Activated CD4-positive, CD25-positive, alpha-beta regulatory T cell treated with anti-CD3 and anti-CD28 coated beads, Interleukin-2, amount 50 U/mL, for 72 hours (primary cell): ENCODE measurements at places on chromosomes 1 and 21.
A peak's percentile ranks its signal among the peaks of the same experiment; 100 is the strongest.

DNA sequence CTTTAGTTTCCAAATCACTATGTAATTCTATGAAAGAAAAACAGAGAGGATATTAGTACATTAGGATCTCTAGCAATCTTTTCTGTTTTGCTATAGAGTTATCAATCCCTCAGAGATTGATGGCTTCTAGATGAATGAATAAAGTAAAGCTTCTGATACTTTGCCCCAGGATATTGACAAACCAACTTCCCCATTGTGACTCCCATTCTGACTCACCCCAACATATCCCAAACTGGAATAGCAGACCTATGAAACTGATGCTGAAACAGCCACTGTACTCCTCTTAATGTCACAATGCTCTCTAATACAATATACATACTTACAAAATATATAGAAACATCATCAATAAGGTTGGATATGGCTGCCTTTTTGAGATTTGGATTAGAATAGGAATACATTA is 442.1 kb upstream of the NR5A2 start:
- no peak for DNase-seq

- no peak for DNase-seq
These were observed 147.2 kb upstream of the SGIP1 start for GRCh38 chr1:66386712-66387111.

GRCh38 chr1:34470401-34470800 is 284.4 kb upstream of the GJB5 start:
- no peak for DNase-seq

GRCh38 chr1:111140680-111140967 is 601 bp downstream of the CEPT1 start:
- no peak for DNase-seq

GRCh38 chr21:44893948-44894656 is 20.6 kb upstream of the PTTG1IP start:
- DNase-seq: no peak

DNA sequence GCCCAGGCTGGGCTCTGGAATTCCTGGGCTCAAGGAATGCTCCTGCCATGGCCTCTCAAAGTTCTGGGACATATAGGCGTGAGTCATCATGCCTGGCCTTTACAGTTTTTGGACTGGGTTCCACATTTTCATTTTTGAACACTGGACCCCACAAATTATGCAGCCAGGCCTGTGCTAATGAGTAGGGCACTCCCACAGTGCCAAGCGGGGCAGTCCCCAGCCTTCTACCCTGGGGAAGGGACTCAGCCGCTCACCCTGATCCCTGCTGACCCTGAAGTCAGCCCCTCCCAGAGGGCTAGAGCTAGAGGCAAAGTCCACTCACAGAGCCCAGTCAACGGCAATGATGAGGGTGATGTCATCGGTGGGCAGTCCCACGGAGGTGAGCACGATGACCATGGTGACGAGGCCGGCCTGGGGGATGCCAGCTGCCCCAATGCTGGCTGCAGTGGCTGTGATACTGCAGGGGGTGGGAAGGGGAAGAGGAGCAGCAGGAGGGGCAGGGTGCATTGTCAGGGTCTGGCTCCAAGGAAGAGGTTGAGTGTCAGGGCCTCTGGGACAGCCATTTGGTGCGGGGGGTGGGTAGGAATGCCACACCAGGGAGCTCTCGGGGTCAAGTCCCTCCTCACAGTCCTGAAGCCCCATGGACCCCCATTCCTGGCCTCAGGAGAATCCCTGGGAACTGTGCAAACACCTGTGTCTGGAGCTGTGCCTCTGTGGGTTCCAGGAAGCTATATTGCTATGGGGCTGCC is 27.6 kb downstream of the PODN start:
- no peak for DNase-seq

- DNase-seq: no peak
These were observed 75.3 kb downstream of the C1orf21 start for GRCh38 chr1:184462155-184462554.

GRCh38 chr1:71252900-71253299 is 172.1 kb upstream of the ZRANB2 start:
- no peak for DNase-seq

DNA sequence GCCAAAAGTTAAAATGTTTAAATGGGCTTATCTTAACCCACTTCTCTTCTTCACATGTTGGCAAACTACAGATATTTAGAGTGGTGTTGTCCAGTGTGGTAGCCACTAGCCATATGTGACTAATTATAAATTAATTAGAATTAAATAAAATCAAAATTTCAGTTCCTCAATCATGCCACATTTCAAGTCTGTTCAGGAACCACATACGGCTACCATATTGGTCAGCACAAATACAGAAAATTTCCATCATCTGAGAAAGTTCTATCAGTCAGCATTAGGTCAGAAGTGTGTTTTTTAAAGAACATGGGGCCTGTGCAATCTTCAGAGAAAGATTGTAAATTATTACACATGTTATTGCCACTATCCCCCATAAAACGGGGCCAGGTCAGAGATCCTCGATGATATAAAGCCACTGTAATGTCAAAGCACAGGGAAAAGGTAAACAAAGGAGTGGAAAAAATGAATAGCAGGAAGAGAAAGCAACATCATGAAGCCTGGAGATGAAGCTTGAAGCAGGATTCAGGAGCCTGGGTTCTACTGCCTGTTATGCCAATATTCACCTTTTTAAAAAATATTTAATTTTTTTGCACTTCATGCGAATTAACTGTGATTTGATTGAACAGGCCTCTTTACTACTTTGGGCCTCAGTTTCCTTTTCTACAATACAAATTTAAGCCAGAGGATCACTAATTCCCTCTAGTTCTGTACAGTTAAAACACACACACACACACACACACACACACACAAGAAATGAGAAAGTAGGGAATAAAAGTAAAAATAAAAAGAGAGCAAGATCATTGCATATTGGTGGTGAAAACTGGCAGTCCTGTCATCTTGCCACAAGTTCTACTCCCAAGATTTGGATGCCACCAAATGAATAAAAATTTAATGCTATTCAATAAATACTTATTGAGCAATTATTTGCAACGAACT is 2.3 kb downstream of the RSBN1 start:
- DNase-seq: no peak

GRCh38 chr1:182766881-182767645 is 22.5 kb upstream of the NPL start:
- DNase-seq: no peak

DNA sequence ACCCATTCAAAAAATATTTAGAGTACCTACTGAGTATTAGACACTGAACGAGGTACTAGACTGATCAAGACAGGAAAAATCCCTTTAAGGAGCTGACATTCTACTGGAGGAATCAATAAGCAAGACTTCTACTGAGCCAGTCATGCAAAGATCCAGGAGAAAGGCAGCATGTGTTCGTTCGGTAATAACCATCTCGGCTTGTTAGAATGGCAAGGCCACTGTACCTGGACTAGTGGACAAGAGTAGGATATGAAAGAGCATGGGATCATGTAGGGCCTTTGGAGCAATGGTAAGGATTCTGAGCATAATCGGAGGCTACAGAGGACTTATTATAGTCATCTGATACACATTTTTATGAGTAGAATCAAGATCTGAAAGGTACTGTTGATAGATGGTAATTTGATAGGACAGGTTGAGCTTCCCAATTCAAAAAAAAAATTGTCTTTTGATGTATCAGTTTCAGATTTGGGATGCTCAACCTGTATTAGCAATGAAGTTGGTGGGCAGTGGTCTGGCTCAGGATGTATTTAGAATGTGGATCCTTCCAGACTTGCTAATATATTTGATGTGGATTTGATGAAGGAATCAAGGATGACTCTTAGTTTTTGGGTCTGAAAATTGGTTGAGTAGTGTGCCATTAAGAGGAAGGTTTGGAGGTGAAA is 2.3 kb downstream of the COX20 start:
- no peak for DNase-seq

GRCh38 chr1:208951908-208952307 is 631.6 kb upstream of the CAMK1G start:
- DNase-seq: no peak

DNA sequence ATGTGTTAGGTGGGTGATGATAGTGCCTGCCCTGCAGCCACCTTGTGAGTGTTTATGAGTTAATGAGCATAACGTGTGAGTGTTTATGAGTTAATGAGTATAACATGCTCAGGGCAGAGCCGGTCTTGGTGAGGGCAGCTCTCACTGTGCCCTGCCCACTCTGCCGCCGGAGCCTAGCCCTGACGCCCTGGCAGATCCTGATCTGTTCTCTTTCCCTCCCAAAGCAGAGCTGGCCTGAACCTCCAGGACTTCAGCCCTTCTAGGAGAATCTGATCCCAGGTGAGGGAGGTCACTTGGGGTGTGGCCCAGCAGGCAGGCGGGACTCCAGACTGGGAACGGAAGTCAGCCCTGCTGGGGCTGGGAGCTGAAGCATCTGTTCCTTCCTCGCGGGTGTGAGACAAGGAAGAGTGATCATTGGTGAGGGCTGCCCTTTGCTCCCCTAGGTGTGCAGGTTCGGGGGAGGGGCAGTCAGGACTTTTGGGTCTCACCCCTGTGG is 5.7 kb downstream of the FBLIM1 start:
- DNase-seq: no peak

- no peak for DNase-seq
These were observed 2217.1 kb downstream of the NCAM2 start for GRCh38 chr21:23215261-23215660.

DNA sequence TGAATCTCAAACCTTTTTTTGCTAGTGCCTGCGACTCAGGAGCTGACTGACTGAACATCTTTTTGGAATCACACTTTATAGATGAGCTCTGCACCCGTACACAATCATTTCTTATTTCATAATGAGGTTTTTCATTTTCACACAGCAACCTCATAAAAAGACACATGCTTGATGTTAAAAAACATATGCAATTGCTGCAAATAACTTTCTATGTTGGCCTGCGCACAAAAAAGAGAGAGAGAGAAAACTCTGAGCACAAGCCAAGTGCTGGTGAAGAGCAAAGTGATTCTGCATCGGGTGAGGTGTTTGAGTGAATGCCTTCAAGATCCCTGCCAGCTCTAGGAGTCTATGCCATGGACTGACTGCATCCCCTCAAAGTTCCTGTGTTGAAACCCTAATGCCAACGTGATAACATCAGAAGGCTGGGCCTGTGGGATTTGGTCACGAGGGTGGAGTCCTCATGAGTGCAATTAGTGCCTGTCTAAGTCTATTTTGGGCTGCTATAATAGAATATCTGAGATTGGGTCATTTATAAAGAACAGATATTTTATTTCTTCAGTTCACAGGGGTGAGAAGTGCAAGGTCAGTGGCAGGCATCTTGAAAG is 36.6 kb downstream of the C1orf87 start:
- no peak for DNase-seq

- DNase-seq: no peak
These were observed 13.2 kb downstream of the VPS45 start for GRCh38 chr1:150080784-150081183.

GRCh38 chr1:207751790-207752455 is at the start of gene CD46:
Gene CD46, plus strand, starts transcription at chr1:207752054. Its CDS starts 159 bp downstream, at chr1:207752213.
- DNase-seq: peak; percentile 95

- no peak for DNase-seq
These were observed 29.0 kb upstream of the PRRX1 start for GRCh38 chr1:170634824-170635410.

DNA sequence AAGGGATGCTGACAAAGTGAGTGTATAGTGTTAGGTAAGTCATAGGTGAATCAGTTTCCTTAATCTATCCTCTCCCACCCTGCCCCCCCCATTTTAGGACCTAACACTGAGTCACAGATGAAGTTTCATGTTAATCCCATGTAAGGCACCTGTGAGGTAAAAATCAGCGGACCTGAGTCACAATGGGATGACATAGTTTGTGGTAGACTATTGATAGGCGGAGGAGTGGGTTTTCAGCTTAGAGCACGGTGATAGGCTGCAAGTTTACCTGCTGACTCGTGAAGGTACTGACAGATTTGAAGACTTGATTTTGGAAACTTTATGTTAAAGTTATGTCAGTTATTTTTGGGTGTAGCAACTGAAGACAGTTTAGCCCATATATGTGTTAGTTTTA is 1.7 kb downstream of the TOR1AIP1 start:
- no peak for DNase-seq

GRCh38 chr1:108121358-108122143 is 78.6 kb downstream of the SLC25A24 start:
- DNase-seq: no peak

DNA sequence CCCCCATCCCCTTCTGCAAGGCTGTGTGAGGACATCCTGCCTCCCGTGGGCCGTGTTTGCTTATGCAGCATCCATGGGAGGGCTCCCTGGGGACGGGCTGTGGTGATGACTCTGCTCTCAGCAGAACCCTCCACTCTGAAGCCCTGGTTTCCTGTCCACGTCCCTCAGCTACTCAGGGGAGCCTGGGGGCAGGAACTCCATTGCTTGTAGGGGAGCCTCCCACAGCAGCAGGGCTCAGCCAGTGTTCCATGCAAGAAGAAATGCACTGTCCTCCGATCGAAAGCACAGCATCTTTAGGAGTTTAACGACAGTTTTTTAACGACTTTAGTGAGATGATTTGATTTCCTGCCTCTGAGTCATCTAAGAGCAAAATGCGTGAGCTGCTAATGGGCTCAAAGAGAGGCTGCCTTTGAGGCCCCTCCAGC is 8.3 kb upstream of the KCNAB2 start:
- no peak for DNase-seq

GRCh38 chr1:31593770-31594632 is 17.7 kb downstream of the TINAGL1 start:
- peak; percentile 77 for DNase-seq

- no peak for DNase-seq
These were observed 62.7 kb downstream of the CASZ1 start for GRCh38 chr1:10733474-10734366.

DNA sequence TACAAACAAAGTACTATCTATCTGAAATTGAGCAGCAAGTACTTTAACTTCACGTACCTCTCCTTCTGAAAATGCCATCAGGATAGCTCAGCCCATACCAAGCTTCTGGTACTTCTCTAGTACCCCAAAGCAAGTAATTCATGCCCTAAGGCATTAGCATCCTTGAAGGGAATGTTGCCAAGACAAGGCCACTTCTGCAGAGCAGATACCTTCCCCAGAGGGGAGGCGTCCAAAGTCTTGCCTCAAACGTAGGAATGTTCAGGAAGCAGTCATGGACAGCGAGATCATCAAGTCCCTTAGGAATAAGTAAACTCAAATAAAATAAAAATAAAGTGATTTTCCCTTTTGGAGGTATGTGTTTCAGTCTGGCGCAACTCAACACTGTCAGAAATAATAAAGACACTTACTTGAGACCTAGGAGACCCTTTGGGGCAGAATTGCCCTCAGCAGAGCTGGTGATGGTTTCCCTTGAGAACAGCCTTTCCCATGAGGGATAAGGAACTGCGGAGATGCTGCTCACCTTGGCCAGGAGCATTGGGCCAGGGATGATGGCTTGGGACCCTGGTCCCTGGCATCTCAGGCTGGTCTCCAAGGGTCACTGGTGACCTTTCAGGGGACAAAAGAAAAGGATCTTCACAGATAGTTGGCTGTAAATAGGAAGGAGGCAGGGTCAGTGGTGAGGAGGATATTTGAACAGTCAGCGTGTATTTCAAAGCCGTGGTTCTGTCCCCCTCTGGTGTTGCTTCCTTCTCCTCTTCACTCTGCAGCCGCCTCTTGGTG is 522.9 kb downstream of the KIF26B start:
- no peak for DNase-seq
